ENCODE measurements at places on chromosomes 16 and 17.

- no peak for DNase-seq
These were observed 734 bp downstream of the CEP131 start for GRCh38 chr17:81221842-81222619.

GRCh38 chr17:14302091-14302430 lies 1.2 kb downstream of the HS3ST3B1 start:
- peak; percentile 38 for DNase-seq

DNA sequence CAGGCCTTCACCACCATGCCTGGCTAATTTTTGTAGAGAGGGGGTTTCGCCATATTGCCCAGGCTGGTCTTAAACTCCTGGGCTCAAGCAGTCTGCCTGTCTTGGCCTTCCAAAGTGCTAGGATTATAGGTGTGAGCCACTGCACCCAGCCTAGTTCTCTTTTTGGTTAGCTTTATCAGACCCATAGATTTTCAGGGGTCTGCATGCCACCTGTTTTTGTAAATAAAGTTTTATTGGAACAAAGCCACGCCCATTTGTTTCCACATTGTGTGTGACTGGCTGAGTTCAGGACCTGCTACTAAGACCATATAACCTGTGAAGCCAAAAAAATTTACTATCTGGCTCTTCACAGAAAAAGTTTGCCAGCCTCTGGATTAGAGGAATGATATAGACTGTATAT lies 7.6 kb downstream of the PSMD11 start:
- DNase-seq = no peak

DNA sequence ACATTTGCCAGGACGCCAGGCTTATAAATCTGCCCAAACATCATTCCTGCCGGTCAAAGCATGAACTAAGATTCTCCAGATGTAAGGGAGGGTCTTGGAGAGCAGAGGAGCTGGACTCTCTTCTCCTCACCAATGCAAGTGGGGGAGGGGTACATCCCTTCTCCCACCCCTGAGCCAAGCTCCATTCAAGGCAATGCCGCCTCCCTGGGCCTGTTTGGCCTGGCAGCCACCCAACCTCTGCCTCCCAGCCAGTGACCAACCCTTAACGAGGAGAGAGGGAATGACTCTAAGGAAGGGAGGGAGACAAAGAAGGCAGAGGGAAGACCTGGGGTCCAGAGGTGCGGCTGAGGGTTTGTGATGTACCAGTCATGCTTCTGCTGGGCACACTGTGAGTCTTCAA lies 13.8 kb downstream of the C17orf50 start:
- no peak for DNase-seq

GRCh38 chr17:78146471-78146869 lies 285 bp downstream of the C17orf99 start:
- no peak for DNase-seq

DNA sequence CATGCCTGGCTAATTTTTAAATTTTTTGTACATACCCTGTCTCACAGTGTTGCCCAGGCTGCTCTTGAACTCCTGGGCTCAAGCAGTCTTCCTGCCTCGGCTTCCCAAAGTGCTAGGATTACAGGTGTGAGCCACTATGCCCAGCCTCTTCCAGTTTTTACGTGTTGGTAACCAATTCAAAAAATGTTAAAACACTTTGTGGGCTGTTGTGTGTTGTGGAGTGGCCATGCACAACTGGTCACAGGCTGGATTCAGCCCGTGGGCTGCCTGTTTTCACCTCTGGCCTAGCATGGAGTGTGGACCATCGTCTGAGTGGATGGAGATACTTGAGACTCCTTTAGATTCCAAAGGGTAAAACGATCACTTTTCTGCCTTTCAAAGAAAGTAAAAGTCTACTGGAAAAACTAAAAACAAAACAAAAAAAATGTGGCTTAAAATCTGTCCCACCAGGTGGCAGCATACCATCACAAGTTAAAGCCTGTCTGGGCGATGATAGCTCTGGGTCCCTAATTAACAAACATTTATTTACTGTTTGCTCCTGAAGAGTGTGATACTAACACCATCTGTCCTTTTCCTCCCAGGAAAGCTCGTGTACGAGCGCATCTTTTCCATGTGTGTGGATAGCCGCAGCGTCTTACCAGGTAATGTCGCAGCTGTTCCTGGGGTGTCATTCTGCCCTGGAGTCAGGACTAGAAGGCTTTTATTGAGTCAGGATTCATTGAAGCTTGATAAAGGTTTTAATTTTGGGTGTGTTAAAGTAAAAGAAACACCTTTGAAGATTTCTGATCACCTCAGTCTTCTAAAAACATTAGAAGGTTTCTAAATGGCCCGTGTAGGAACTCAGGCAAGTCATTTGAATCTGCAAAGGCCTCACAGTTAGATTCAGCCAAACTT lies 45.8 kb downstream of the VPS35L start:
- DNase-seq = no peak

DNA sequence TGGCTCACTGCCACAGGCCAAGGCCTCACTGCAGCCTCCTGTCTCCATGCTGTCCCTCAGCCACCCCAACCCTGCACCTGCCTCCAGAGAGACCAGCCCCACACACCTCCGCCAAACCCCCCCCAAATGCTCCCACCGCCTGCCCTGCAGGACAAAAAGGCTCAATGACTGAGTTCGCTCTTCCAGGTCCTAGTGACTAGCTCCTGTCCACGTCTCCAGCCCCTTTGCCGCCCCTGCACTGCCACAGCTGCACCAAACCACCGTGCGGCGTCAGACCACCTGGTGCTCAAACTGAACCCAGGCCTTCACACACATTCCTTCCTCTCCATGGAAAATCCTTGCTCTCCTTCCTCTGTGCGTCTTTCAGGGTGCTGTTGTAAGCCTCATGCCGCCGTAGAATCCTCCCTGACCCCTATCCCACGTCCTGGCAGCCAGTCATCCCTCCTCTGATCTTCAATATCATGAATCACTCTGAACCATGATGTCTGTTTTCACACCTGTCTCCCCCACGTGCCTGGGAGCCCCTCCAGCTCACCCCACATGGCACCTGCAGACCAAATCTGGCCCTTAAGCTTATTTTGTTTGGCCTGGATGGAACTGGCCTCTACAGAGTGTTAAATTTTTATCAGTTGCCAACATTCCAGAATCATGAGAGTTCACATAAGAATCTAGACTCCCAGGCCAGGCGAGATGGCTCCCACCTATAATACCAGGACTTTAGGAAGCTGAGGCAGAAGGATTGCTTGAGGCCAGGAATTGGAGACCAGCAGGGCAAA lies 4.3 kb upstream of the GSG1L start:
- DNase-seq = no peak

DNA sequence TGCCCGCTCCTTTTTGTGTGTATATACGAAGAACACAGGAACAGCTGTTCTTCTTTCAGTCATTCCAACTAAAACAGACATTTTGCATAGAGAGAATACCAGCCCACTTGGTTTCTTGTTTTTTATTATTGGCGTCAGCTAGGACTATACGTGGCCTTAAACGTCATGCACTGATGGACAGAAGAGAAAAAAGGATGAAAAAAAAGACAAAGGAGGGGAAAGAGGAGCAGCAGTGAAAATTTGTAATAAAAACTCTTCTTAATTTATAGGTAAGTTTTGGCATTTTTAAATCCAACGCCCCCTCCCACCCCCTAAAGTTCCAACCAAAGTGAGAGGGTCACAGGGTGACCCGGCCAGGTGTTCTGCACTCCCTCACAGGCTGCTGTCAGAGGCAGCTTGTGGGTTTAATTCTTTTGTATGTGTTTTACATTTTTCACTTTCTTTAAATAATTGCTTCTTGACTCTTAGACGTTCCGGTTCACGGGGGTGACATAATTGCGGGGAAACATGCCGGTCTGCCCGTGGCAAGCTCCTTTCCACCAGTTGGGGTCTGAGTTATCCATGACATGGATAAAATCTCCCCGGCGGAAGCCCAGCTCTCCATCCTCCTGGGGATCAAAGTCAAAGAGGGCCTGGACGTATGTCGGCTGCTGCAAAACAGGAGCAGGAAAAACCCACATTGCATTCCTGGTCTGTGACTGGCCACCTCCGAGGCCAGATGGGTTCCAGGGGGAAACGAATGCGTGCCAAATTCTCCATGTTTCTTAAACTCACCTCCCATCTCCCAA lies 30.9 kb upstream of the SLC25A19 start:
- no peak for DNase-seq

DNA sequence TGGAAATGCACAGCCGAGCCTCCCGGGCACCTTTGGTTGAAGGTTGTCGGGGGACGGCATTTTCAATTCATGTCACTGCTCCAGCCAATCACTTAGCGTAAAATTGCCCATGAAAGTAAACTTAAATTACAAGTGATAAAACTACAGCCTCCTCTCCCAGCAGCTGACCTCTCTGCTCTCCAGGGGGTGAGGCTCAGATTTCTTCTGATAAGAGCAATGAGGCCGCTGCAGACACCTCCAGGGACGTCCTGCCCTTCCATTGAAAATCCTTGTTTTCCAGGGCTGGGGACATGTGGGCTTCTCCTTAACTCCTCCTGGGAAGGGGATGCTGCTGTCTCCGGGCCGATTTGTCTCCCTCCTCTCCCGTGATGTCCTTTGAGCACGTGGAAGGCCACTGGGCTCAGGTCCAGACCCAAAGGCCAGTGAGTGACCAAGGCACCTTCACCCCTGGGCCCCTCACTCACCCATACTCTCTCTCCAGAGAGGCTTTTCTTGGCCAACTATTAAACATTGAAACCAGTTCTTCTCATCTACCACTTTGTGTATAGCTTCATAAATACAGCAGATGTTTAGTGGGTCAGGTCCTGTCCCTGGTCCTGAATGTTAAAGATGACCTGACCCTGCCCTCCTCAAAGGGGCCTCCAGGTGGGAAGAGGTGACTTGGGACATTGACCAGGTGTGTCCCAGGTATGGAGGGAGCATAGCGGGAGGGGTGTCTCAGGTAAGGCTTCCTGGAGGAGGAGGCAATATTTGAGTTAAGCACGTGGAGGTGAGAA lies 52.3 kb downstream of the MGAT5B start:
- DNase-seq = no peak

DNA sequence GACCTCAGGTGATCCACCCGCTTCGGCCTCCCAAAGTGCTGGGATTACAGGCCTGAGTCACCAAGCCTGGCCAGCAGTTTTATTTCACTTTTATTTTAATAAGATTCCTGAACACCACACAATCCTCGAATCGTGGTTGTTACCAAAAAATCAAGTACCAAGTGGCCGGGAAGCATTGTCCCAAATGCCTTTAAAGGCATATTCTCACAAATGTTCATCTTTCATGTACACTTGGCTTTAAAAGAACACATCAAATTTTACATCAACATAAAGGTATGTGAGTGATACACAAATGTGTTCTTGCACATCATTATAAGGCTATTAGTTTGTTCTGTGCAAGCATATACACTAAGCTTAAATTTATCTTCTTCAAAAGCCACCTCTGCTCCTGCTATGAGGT lies 8.1 kb upstream of the MYH11 start:
- DNase-seq = no peak

- no peak for DNase-seq
These were observed 2.7 kb upstream of the KCNJ18 start for GRCh38 chr17:21689604-21690003.

DNA sequence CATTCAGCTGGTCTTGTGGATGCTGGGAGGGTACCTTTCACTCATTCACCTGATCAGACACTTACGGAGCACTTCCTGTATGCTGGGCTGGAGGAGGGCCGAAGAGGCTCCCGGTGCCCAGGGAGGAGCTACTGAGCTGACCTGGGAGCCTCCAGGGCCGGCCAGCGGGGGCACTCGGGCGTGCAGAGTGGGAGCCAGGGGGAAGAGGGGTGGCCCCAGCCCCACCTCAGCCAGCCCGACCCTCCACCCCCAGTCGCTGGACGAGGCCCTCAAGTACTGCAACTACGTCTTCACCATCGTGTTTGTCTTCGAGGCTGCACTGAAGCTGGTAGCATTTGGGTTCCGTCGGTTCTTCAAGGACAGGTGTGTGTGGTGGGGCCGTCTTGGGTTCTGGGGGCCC lies 10.3 kb downstream of the TPSG1 start:
- no peak for DNase-seq

DNA sequence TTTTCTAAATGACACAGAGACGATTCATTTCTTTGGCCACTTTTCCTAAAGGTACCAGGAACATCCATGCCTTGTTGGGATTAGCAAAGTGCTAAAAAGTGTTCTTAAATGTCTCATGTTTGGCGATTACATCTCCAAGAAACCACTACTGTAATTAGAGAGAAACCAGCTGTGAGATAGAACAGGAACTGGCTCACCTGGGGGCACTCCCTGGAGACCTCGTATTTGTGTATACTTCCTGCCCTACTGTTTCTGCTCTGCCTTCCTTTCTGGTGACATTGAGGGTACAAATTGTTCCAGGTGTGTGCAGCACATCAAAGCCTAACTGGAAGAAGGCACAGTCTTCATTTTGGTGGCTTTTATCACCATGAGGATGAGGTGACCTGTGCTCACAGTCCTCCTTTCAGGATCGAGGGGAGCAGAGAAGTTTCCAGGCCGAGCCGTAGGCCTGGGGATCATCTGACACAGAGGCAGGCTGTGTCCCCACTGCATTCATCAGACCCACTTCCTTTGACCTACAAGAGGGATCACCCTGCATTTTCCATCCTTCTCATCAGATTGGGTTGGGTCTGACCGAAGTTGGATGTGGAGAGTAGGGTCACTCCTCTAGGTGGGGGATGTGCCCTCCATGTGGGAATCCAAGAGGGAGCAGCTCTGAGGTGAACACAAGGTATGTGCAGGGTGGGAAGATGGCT lies 23.7 kb downstream of the CCL4 start:
- DNase-seq = no peak

GRCh38 chr16:67464565-67464964 lies 16.4 kb downstream of the ATP6V0D1 start:
- DNase-seq = no peak

DNA sequence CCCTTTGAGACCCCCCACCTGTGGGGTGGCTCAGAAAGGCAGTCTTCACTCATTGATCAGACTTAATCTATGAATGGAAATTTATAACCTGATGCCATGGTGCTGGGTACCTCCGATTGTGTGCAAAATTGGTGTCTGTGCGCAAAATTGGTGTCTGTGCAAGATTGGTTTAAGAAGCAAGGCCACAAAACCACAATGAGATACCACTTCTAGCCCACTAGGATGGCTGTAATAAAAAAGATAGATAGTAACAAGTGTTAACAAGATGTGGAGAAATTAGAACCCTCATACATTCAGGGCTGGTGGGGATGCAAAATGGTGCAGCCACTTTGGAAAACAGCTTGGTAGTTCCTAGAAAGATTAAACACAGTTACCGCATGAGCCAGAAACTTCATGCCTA lies 13.9 kb upstream of the CSNK2A2 start:
- no peak for DNase-seq

DNA sequence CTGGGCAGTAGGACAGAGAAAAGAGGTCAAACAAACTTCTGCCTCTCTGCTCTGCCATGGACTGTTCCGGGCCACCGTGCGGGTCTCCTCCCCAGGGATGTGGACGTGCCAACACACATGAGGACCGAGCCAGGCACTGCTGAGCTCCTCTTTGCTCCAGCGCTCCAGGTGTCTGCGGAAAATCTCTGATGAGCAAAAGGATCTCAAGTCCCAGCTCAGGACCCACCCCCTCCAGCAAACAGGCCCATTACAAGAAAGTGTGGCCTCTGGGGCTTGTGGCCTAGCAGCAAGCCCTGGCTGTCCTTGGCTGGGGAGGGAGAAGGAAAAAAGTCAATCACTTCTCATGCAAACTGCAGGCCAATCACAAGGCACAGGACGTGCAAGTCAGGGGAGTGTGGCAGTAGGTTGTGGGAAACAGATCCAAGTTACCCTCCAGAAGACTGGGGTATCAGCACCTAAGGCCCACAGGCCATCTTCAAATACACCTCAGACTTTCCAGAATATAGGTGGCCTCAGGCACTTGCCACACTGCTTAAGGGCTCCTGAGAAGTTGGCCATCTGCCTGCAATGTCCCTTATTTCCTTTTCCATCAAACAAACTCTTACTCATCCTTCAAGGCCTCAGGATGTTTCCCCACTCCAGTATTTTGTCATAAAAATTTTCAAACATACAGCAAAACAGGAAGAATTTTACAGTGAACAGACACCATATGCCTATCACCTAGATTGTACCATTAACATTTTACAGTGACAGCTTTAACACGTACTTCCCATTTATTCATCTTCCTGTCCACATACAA lies 36.0 kb upstream of the SREBF1 start:
- no peak for DNase-seq
